Inflammatory macrophage treated with lipopolysaccharide for 4 hours (primary cell): ENCODE measurements at places on chromosomes 1 and 21.

DNA sequence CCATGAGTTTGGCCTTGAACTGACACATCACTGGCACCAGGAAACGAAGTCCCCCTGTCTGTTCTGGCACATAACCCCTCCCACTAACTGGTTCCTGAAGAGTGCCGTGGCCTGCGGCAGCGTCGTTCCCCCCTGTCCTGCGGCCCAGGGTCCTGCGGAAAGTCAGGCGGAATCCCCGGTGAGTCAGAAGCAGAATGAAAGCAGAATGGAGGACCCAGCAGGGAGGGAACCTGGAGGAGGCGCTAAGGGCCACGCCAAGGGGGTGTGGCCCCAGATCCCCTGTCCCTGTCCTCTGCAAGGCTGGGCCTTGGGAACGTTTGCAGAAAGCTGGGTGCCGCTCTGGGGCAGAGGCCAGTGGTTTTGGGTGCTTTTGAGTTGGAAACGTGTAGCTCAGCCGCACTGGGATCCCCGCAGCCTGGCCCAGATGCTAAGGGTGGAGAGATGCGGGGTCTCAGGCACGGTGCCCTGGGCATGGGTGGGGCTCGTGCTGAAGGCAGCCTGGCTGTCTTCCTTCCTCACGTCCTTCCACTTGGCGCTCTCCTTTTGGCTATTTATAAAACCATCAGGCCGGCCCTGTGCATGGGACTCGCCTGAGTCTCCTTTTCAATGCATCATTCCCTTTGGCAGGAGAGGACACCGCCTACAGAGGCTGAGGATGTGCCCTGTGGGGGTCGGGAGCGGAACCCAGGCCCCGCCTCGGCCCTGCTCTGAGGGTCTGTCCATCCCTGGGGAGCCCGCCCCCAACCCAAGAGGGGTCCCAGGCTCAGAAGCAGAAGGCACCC, 36.2 kb downstream of the TP73 start:
- DNase-seq: peak; percentile 44

GRCh38 chr21:44300262-44300959, 558 bp downstream of the PFKL start:
- peak; percentile 70 for DNase-seq

DNA sequence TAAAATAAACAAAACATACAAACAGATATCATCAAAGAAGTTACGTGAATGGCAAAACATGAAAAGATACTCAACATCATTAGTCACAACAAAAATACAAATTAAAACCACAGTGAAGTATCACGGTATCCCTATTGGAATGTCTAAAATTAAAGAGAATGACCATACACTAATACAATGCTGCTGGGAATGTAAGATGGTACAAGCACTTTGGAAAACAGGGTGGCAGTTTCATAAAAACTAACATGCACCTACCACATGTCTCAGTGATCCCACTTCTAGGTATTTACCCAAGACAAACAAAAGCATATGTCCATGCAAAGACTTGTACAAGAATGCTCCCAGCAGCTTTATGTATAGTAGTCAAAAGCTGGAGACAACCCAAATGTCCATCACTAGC, 69.1 kb downstream of the HSF2BP start:
- DNase-seq: no peak

GRCh38 chr1:152995842-152996241, 5.7 kb upstream of the SPRR3 start:
- no peak for DNase-seq

- DNase-seq: peak; percentile 100
Observed at GRCh38 chr1:184754476-184755225, at the start of gene EDEM3. Gene EDEM3, minus strand, starts transcription at chr1:184754858. Its CDS starts 212 bp downstream, at chr1:184754646.
